ENCODE measurements at places on chromosomes 11 and 22.

GRCh38 chr11:128840783-128841182, 26.3 kb downstream of the KCNJ1 start:
- DNase-seq, result no peak

DNA sequence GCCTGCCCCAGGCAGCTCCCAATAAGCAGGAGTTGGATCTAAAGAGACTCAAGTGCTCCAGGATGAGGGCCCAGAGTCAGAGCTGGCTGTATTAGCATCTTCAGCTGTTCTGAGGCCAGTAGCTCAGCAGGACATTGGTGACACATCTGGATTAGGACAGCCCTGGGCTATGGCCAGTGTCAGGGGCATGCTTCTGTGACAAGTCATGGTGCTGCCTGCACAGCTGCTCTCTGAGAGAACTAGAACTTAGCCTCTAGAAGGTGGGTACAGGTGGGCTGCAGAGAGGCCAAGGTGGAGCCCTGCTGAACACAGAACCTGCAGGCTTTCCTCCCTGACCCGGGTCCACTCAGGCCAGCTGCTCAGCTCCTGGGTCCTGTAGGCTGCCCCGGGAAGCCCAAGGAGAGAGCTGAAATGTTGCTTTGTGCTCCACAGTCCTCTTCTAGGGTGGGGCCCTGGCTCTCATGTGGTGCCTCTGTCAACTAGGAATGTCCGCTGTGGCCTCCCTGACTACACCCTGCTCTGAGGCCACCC, 426.9 kb downstream of the SOX6 start:
- DNase-seq, result no peak

- no peak for DNase-seq
Measured at GRCh38 chr22:21443735-21444421, 23.3 kb upstream of the TMEM191C start.

DNA sequence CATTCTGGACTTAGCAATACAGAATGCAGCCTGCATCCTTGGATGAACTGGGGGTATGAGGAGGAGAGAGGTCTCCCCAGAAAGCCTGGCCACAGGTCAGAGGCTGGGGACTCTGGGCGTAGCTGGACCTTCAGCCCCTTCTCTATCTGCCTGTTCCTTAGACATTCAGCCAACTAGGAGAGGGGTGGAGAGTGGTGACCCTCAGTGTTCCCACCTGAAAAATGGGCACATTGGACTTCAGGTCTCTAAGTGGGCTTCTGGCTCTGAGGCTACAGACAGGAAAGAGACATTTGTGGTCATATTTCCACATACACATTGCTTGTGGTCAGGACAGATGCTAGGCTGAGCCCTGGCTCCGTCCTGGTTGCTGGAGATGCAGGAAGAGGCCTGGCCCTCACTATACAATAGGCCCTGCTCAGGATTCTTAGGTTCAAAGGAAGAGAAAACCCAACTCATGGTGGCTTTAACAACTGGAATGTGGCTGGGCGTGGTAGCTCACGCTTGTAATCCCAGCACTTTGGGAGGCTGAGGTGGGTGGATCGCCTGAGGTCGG, 30.1 kb upstream of the CBX7 start:
- DNase-seq, result no peak

- DNase-seq, result no peak
Measured at GRCh38 chr11:73315293-73316020, 7.4 kb downstream of the ARHGEF17 start.

GRCh38 chr22:46834021-46834737, 71.7 kb downstream of the TBC1D22A start:
- DNase-seq, result no peak

GRCh38 chr22:44585559-44586350, 87.7 kb upstream of the RTL6 start:
- DNase-seq, result no peak

- no peak for DNase-seq
Measured at GRCh38 chr22:30998329-30998728, 29.3 kb downstream of the TUG1 start.

- no peak for DNase-seq
Measured at GRCh38 chr22:27154717-27155116, 497.3 kb downstream of the MIAT start.
